Right renal pelvis (tissue), 4 donors: ENCODE measurements at places on chromosomes 3 and 15. TPM values are rescaled to one million over a fixed set of nuclear protein-coding genes. Genes with fewer than 3 reads are reported as not detected.

GRCh38 chr3:106124818-106125217, 256.0 kb upstream of the CBLB start:
- no peak for DNase-seq

DNA sequence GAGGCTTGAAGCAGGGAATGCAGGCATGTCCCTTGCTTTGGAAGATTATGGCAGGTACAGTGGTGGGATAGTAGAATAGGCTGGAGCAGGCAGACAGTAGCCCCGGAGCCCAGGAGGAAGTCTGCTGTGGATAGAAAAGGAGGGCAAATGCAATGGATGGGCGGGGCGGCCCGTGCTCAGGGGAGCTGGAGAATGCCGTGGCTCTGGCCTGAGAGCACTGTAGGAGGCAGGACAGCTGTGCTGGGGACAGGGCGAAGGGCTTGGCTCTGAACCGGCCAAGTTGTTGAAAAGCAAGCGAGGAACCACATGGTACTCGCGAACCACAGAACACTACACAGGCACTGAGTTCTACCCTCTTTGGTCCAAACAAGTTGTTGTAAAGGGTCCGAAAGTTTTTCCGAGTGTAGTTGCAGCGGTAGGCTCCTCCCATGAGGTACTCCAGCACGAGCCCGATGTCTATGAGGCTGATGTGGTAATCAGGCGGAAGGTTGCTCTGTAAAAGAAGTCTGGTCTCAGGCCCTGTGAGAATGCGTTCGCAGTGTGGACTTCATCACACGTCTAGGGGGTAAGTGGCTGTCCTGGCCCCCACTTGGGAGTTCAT, 54.7 kb downstream of the TRPM1 start:
- no peak for DNase-seq

- peak; percentile 34 for DNase-seq
These were observed 183.1 kb downstream of the CHST2 start for GRCh38 chr3:143302638-143303171.

DNA sequence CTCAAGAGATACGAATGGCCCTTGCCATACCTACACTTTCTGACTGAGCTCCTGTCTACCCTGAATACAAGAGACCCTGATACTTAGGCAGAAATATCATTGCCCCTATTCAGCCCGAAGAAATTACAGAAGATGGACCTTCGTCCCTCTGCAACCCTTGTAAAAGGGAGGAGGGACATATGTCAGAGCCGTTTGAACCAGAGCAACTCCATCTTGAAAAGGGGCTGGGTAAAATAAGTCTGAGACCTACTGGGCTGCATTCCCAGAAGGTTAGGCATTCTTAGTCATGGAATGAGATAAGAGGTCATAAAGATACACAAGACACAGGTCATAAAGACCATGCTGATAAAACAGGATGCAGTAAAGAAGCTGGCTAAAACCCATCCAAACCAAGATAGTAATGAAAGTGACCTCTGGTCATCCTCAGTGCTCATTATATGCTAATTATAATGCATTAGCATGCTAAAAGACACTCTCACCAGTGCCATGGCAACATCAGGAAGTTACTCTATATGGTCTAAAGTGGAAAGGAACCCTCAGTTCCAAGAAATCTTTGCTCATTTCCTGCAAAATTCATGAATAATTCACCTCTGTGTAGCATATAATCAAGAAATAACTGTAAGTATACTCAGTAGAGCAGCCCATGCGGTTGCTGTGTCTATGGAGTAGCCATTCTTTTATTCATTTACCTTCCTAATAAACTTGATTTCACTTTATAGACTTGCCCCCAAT, 49.7 kb upstream of the GPD1L start:
- no peak for DNase-seq

- DNase-seq: no peak
These were observed 67.8 kb upstream of the NPHP3 start for GRCh38 chr3:132789959-132790358.

CHRD gene
- 13.2 TPM for polyA plus RNA-seq

CCR4 gene
- 0.38 TPM for polyA plus RNA-seq

DNA sequence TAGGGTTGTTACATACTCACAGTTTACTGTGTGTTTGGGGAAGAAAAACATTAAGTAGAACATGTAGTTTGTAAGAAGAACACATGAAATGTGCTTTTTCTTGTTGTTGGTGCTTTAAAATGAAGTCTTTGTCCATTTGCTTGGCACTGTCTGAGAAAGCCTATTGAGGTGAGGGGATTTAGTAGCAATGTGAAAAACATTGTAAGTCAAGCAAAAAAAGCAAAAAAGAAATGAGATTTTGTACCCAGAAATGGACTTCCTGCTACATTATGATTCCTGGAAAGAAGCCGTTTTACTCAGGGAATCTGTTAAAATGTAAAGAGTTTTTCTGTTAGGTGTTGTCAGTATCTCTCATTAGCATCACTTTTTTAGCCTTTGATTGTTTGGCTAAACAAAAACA, 59.9 kb downstream of the KAT2B start:
- DNase-seq: no peak

ROPN1 gene
- 0.04 TPM for polyA plus RNA-seq

- no peak for DNase-seq
These were observed 458 bp upstream of the STAC start for GRCh38 chr3:36379872-36380220.

DNA sequence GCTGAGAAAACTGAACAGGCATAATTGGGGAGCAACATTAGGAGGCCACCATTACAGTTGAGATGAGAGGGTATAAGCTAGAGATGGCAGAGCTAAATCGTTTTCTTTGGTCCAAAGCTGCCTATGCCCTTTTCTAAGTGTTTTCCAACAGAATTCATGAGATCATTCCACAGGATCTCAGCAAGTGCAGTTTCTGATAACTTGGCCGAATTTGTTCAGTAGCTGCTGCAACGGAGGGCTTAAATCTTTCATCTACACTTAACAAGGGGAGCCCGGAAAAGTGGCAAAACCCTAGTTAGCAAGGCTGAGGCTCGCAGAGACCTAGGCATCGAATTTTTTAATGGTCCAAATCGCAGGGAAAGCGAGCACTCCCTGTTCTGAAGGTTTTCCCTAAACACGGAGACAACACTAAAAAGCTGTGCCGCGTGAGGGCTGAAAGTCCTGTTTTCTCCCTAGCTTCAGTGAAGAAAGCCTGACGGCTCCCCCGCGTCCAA, 531 bp upstream of the BLOC1S6 start:
- DNase-seq: no peak

- no peak for DNase-seq
These were observed 14.5 kb downstream of the GNAI2 start for GRCh38 chr3:50250514-50250913.

DNA sequence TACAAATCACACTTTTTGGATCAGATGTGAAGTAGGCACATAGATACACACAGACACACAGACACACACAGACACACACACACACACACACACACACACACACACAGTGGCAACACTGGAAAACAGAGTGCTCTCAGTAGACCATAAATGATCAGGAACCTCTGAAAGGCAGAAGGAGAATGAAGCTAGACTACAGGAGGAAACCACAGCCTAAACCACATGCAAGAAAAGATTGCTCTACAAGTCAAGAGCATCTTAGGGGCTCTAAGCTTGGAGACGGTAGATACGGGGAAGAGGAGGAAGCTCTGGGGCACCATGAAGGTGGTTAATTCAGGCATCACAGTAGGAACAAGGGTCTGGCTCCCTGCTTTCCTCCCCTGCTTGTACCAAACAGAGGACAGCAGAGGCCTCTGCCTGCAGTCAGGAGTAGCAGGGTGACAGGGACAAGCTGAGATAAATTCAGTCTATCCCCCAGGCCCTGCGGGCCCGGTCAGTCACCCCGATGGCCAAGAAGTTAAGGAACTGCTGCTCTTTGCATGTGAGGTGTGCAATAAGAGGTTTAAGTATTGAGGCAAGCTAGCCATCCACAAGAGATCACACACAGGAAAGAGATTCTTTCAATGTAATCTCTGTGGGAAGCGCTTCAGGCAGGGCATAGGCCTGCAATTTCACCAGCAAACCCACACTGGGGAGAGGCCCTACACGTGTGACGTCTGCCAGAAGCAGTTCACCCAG, 23.5 kb upstream of the ARPIN start:
- no peak for DNase-seq

GRCh38 chr3:171293142-171293782, 166.9 kb downstream of the TNIK start:
- no peak for DNase-seq

- DNase-seq: no peak
These were observed 3.1 kb upstream of the AP2M1 start for GRCh38 chr3:184171562-184171961.

GRCh38 chr15:89244574-89244903, 760 bp downstream of the FANCI start:
- DNase-seq: no peak

DNA sequence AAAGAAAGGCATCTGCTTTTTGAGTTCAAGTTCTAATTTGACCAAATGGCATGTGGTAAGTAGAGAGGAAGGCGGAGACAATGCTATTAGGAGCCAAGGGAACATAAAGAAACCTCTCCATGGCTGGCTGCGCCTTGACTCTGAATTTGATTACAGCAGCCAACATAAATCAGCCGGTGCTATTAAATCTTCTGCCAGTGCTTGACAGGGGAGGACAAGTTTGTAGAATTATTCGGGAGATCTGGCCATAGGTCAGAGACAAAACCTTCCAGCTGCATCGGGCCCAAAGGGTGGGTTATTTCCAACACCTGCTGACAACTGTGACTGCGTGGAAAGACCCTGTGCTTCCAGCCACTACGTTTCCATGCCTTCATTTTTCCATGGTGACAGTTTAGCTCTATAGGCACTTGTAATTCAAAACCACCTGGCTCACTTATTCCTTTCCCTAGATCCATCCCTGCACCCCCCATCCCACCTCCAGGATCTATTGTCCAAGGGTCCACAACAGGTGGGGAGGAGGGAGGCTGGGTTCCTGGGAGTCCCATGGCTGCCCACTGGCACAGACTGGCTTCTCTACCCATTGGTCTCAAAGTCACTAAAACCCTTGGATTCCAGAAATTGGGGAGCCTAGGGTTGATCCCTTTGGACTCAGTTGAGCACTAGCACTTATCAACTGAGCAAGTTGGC, 15.9 kb downstream of the COLQ start:
- peak; percentile 63 for DNase-seq

DNA sequence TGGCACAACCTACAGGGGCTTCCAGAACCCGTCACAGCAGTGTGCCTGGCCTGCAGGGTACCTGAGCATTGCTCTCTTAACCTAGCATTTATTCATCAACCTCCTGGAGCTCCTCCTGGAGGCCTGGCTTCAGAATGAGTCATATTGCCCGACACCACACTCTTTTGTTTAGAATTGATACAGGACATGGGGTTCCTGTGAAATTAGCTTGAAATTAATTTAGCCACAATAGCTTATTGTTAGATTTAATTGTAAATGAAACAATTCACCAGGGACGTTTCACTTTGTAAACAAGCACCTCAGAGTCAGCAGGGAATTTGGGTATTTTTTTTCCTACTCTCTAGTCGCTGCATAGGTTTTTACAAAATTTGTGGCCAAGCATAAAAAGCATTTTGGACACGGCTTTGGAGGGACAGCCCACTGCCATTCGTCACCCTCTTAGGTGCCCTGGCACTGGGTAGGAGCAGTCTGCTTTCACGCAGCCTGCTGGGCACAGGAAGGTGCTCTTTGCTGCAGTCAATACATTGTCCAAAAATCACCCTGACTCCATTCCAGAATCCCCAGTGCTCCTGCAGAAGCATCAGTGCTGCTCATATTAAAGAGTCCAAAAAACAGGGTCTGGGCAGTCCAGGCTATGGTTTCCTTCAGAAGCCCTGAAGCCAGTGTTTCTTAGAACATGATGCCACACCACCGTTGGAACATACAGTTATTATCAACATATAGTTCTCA, 60.8 kb upstream of the MEF2A start:
- no peak for DNase-seq

HRG gene
- polyA plus RNA-seq: 2.0 TPM

DNA sequence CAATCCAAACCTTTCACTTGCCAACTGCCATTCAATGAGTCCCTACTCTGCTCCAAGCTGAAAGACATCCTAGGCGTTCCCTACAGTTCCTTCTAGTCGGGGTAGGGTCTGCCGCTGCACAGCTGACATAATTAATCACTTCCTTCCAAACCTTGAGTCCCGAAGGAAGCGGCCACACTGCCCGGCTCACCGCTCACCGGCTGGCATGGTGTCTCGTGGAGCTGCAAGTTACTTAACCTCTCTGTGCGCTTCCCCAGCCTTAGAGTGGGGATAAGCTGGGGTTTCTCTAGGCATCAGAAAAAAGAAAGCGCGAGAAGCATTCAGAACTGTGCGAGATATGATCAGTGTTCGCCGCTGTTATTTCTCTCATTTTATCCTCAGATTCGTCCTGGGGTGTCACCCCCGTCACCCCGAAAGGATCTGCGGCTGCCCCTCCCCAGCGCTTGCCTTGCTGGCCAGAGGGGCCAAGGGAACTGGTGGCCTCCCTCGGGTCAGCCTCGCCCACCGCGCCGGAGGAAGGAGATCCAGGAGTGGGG, 748 bp downstream of the MRPS25 start:
- DNase-seq: no peak

DNA sequence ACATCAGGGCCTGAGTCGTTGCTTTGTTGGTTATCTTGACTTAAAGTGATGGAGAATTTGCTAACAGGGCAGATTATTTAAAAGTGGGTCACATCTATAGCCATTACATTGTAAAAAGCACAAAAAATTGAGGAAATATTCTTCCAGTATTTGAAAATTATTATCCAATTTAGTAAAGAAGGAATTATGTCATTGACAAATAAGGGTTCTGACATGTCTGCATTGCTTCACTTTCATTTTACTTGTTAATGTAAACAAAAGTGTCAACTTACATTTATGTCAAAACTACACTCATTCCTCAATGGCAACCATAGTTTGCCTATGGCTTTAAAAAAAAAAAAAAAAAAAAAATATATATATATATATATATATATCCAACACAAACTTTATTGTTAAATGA, 3.4 kb upstream of the PARP14 start:
- no peak for DNase-seq

DNA sequence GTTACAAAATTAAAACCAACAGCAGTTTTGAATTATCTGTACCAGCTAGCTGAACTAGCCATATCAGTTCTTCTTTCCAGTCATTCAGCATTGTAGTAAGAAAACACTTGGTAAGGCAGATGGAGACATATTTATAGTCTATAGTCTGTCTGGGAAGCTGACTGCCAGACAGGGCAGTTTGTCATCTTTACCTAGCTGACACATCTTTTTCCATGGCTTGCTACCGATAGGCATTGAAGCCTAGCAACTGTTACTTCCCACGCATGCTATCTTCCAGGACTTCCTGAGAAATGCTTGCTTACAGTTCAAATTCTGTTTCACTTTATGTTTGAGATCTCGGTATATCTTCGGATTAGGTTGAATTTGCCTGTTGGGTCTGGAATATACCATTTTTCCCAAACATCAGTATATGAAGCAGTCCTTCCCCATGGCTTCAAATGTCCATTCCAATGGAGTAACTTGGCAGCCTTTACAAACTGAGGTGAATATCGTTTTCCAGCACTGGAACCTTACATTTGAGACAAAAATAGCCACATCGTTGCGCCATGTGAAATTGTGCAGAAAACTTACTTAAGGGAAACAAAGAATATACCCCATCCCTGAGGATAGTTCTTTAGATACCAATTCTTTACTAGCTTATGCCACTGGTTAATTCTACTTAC, 8.8 kb downstream of the GNL3 start:
- no peak for DNase-seq
